Activated naive CD4-positive, alpha-beta T cell treated with anti-CD3 and anti-CD28 coated beads, Interleukin-2, amount 50 U/mL, for 72 hours (primary cell): ENCODE measurements at places on chromosomes 4 and X. TPM values are rescaled to one million over a fixed set of nuclear protein-coding genes. Genes with fewer than 3 reads are reported as not detected.

Gene TRIM61
- total RNA-seq: 1.1 TPM

Gene SYNPO2
- total RNA-seq: 0.27 TPM

Gene HSD17B13
- total RNA-seq: not detected

Gene UNC5C
- not detected for total RNA-seq
